ENCODE measurements at places on chromosomes 5 and 9.

- no peak for DNase-seq
These were observed 140.9 kb downstream of the SYK start for GRCh38 chr9:90942555-90942954.

DNA sequence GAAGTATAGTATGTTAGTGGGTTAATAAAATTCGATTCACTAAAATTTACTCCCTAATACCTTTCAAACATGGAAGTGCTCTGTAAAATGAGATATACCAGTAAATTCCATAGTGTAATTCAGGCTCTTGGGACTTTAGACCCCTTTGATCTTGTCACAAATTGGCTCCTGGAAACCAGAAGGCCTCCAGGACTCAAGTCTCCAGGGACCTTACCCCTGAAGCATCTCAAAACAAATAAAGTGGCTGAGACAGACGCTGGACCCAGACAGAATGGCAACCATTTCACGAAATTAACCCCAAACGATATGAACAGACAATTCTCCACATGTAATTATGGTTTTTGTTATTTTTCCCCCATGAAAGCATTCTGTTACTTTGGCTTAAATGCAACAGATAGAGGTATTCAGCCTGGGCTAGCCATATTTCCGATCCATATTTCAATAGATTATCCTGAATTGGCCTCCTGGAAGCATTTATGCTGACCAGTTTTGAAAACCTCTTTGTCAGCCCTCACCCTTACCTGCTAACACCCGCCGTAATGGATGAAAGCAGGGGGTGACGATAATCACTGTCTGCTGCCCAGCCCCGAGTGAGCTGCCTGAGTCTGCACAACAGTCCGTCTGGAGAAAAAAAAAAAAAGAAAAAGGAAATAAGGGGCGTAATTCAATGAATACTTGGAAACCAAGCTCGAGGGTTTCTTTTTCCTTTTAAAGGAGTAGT is 34.1 kb upstream of the EFNA5 start:
- DNase-seq = no peak

DNA sequence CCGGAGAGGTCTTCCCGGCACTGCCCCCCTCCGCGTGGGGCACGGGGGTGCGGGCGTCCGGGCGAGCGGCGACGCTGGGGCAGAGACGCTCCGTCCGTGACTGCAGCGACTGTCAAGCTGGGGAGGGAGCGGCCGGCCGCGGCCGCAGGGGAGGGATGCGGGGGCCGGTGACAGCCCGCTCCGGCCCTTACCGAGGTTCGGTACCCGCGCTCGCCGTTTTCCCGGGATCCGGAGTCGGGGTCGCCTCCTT is 400 bp downstream of the KDM4C start:
- DNase-seq = no peak

GRCh38 chr5:101585366-101585765 is 682.3 kb upstream of the ST8SIA4 start:
- DNase-seq = no peak

DNA sequence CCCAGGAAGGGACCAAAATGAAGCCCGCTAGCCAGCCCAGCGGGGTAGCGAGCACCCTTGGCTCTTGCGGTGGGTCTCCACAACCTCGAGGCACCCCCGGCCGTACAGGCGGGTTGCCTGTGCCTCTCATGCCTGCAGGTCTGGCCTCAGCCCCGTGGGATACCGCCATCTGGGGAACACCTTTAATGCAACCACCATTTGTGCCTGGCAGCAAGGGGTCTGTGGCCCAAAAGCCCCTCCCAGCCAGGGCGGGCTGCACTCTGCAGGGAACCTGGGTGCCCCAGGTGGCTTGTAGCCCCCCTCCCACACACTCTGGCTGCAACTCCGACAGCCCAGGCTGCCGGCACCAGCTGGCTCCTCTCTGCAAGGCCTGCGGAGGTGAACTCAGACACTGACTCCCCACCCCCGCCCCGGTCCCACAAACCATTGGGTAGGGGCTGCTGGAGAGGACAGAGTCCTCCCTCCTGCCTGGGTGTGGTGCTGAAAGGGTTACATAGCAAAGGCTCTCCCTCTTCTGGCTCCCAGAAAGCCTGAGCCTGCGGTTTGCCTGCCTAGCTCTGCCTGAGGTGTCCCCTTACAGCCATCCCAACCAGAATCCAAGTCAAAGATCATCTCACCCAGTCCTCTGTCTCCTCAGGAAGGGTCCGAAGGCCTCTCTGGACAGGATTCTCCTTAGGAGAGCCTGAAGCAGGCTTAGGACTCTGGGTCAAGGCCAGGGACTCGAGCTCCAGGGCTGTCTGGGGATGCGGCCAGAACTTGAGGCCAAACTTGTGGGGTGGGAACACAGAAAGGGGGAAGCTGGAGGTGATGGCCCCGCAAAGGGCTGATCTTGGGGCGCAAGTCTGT is 109.4 kb downstream of the PSD2 start:
- DNase-seq = no peak

- DNase-seq = no peak
These were observed 29.1 kb upstream of the IRX4 start for GRCh38 chr5:1911773-1912235.

DNA sequence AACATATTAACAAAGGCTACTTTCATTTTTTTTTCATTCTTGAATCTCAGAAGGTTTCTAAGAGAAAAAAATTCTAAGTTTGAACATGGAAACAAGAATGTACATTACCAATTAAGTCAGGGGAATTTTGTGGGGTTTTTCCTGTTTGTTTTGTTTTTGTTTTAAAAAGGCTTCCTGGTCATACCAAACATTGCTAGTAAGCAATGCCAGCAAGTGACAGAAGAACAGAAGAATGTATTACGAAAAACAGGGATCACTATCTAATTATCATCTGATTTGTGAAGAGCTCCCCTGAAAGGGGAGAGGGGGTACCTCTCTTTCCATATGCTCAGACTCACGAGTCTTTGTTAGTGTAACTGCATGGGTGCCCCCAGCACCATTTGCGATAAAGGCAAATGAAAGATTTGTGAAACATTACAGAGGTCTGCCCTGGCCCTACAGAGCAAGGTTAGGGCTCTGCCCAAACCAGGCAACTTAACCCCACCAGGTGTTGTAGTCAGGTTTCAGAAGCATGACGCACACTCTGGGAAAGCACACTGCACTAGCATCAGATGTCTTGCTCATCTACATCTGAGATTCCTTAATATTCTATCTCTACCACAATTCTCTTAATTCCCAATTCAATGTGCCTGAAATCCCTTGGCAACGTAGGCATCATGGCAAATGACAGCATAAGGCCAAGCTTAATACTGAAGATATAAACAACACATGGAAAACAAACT is 268.2 kb downstream of the MLLT3 start:
- no peak for DNase-seq

GRCh38 chr5:116370886-116371285 is 203.7 kb downstream of the SEMA6A start:
- DNase-seq = no peak

GRCh38 chr5:111984044-111984443 is 227.1 kb upstream of the NREP start:
- no peak for DNase-seq

- DNase-seq = no peak
These were observed 65.7 kb upstream of the SHB start for GRCh38 chr9:38134611-38135237.

DNA sequence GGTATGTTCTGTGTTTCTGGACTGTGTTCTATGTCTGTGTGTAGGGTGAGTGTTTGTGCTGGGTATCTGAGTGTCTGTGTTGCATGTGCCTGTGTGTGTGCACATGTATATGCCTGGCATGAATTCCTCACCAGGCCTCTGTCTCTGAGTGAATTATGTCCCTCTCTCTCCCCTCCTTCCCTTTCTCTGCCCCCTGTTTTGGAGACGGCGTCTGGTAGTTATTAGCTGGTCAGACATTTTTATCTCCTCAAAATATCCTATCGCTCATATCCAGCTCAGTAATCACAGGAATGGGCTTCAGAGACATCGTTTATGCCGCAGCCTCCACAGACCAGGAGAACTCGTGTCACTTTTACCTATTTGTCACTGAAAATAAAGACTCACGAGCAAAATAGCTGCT is 483.2 kb upstream of the BRINP1 start:
- DNase-seq = no peak

DNA sequence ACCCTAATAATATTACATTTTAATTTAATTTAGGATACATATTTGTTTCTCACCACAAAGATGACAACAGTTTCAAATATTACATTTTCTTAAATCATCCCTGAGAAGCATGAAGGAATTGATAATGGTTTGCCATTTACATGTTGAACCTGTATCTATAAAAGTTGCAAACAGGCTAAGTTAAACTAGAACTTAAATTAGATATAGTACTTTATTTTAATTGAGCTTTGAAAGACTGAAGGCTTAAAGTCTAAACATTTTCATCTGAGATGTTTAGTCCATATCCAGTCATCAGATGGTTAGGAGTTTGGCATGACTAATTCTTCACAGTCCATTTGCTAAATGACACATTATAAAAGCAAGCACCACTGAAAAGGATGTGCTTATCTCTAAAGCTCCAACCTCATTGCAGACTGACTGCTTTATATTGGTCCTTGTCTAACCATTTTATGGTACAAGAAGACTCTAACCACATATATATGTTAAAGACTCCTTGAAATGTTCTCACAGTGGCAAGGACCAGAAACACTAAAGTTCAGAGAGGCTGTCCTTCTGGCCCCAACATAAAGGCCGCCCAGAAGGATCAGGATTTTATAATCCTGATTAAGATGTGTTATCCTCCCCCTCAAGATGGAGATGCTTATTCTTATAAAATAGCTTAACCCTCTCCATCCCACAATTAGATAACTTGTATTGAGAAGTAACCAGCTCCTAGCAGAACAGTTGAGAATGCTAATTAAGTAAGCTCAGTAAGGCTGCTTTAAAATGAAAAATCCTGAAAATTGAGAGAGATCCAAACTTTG is 25.8 kb downstream of the WNT8A start:
- DNase-seq = no peak

DNA sequence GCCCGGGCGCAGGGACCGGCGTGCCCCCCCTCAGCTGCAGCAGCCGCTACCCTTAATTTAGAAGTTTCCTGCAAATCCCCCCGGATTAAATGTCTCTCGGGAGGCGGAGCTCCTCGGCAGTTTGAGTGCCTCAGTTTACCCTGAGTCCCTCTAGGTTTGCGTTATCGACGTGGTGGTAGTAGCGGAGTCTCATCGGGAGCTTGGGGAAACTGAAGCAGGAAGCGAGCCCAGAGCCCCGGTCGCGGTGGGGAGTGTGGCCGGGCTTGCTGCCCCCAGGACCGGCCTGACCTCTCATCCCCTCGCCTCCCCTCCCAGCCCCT is 529 bp upstream of the TPM2 start:
- DNase-seq = no peak
